ENCODE measurements at places on chromosomes 12 and 14.

DNA sequence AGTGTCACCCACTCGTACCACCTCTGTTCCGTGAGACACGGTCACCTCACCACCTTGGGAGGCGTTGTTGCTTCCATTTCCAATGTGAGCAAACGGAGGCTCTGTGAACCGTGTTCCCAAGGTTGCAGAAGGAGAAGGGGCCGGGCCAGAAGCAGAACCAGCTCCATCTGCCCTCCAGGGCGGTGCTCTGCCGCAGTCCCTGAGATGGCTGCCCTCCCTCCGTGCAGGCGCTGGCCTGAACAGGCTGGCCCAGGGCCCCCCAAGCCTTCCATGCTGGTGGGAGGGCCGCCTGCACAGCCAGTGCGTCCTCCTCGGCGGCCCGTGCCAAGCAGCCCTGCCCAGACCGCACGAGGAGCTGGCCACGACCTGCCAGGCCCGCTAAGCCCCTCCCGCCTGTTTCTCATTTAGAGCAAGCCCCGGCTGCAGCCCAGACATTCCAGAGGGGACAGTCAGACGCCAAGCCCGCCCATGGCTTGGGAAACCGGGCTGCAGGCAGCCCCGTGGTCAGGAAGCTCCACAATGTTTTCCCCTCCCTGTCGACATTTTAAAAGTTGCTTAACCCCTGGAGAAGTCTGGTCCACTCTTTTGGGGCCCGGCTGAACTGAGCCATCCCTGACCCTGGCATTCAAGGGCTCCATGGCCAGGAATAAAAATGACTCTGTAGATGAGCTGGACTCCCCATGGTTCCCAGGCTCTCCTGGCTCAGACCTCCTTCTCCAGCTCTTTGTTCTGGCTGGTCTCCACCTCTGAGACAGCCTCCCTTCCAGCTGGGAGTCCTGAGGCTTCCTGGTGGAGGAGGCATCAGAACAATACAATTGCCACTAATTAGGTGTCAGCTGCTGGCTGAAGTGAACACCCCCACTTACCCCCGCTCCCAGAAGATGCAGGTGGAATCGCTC, 236.0 kb downstream of the BCL11B start:
- no peak for DNase-seq

GRCh38 chr12:9667403-9668160, 1.9 kb upstream of the CLEC2D start:
- no peak for DNase-seq

DNA sequence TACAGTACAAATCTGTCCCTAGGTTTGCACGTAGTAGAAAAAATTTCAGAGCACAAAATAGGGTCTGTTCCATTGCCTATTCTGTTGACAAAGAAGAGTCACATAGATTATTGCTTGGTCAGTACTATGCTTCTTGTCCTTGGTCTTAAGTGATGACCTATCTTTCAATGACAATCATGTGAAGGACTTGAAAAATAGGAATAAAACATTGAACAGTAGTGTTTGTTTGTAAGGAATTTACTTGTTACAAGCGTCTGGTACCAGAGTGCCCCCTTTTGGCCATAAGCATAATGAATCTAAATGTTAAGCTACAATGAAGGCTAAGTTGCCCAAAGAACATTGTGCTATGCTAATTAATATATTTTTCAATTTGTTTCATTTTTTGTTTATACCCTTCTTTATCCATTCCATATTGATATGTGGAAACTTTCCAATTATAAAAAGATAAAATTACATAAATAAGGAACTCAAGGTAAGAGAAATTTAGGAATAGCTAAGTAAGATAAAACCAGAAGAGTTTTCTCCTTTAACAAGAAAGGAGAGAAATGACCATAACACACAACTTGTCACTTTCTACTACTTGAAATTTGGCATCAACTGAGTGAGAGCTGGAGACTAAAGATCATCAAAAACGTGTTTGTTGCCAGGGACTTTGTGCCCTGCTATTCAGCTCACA, 204.7 kb downstream of the EPS8 start:
- no peak for DNase-seq

DNA sequence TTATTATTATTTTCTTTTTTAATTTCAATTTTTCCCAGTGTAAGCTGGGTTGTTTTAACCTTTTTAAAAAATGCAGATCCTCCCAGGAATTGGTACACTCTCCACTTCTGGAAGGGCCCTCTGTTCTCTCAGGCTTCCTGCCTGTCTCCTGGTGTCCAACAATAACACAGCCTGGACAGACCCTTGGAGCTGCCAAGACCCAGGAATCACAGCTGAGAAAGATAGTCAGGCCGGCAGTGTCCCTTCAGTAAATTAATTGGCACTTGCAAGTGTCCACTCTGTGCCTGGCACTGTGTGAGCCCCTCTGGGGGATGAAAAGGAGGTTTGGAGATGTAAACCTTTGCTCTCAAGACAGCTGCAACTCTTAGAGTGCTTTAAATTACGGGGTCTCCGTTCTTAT, 113.3 kb downstream of the SMOC1 start:
- no peak for DNase-seq

GRCh38 chr14:63266106-63266505, 52.6 kb downstream of the GPHB5 start:
- DNase-seq = no peak
